ENCODE measurements at places on chromosomes 5 and 9.

GRCh38 chr5:135526924-135527323 lies 8.8 kb downstream of the NEUROG1 start:
- DNase-seq = no peak

DNA sequence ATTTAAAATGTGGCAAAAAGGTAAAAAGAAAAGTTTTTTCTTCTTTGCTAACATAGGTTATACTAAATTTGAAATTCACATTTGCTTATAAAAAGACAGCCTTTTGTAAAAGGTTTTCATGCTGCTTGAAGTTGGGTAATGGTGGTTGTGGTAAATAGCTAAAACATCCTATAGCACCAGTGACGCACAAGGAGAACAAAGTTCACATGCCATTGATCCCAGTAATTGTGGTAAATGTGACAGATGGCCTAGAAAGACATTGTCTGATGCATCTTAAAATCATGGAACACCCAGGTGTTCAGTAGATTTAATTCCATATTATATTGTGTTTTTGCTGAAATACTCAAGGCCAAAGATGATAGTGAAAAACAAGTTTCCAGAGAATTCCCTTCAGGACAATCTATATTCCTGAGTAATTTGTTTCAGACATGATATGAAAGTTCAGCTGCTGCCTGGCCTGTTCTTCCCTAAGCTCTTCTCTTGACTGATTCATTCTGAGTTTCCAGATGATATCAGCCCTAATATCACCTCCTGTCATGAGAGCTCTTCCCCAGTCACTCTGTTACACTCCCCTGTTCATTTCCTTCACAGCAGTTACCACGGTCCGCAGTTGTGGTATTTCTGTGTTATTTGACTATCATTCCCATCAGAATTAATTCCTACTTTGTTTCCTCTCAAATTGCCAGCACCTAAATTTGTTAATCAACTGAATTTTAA lies 4.6 kb upstream of the FBXL17 start:
- no peak for DNase-seq

- no peak for DNase-seq
These were observed 559.2 kb upstream of the TLE4 start for GRCh38 chr9:79012561-79012960.

GRCh38 chr5:1017691-1018455 lies 9.3 kb downstream of the NKD2 start:
- DNase-seq = no peak

DNA sequence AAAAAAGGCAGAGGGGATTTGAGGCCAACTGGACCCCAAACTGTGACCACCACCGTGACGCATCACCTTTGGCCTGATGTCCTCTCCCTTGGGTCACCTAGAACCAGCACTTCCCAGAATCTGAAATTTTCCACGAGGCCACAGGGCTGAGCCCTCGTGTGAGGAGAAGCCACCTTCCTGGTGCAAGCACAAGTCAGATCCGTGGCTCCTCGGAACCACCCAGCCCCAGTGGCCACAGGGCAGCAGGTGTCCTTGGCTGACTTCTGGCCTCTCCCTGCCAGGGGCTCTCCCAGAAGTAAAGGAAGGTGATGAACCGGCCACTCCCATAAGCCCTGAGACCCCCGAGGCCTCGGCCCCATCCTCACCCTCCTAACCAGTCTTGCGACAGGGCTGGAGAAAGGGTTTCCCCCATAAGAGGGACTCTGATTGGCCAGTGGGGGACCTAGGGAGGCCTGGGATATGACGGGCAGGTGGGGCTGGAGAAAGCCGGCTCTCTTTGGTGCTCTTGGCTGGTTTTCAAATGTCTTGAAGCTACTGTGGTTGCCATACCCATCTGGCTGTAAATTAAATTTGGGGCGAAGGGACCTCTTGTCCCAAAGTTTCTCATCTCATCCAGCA lies 20.9 kb upstream of the HMCN2 start:
- DNase-seq = no peak

GRCh38 chr5:56985936-56986625 lies 34.2 kb upstream of the MIER3 start:
- no peak for DNase-seq

- DNase-seq = no peak
These were observed 63.7 kb upstream of the NEURL1B start for GRCh38 chr5:172577267-172577909.

- no peak for DNase-seq
These were observed 184.9 kb downstream of the TRIM36 start for GRCh38 chr5:114984796-114985195.

DNA sequence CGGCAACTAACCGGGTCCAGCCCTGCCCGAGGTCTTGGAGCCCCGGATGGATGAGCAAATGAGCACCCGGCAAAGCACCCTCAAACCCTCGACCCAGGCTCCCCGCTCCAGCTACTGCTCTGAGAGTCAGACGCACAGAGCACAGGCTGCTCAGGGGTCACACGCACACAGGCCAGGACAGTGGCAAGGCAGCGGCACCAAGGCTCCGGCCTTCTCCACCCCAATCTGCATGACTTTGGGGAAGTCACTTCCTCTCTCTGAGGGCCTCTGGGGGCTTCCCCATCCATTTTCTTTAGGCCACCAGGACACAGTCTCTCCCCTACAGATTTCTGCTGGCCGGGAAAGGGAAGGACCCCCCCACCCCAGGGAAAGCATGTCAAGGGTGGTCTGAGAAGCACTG lies 18.0 kb downstream of the LHX2 start:
- no peak for DNase-seq

GRCh38 chr5:136769093-136769492 lies 403.7 kb upstream of the TRPC7 start:
- no peak for DNase-seq

- no peak for DNase-seq
These were observed 58.8 kb downstream of the COL27A1 start for GRCh38 chr9:114214181-114214580.

DNA sequence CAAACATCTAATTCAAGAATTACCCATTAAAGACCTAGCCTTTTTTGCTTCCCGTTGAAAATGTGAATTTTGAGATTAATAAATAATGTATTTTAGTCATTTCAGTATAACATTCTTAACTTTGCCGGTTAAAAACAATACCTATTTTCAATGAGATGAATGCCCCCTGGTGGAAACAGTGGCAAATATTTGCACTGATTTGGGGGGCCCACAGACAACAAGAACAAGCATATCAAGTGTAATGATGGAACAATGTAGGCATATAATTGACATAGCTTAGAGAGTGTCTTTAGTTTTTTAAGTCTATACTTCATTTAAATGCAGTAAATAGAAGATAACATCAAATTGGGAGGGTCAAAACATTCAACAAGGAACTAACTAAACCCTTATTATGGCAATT lies 111.9 kb downstream of the NTRK2 start:
- DNase-seq = peak; percentile 8

DNA sequence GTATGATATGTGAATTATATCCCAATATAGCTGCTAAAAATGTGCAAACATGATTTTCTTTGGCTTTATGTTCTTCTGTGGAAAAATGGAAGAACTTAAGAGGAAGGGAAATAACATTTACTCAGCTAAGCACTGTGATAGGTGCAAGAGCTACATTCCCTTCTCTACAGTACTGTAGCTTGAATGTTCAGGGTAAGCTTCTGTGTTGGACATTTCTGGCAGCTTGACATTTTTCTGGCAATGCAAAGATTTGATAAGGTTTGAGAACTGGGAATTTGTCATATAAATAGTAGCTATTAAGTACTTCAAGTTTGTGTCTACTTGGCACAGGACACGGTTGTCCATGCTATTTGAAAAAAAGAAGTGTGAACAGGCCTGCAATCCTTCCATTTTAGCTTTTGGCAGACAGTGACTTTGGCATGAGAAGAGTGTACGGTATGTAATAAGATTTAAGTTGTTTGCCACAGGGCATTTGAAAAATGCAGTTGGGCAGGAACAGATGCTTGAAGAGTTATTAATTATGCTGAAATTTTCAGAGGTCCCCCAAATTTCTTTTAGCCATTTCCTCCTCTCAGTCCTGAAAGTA lies 77.6 kb downstream of the KIF4B start:
- no peak for DNase-seq

- no peak for DNase-seq
These were observed 104.3 kb downstream of the TRPM6 start for GRCh38 chr9:74783408-74783807.

- DNase-seq = no peak
These were observed 65.0 kb downstream of the AGTPBP1 start for GRCh38 chr9:85676790-85677189.

- peak; percentile 34 for DNase-seq
These were observed 199.4 kb downstream of the ESM1 start for GRCh38 chr5:54785729-54786591.

DNA sequence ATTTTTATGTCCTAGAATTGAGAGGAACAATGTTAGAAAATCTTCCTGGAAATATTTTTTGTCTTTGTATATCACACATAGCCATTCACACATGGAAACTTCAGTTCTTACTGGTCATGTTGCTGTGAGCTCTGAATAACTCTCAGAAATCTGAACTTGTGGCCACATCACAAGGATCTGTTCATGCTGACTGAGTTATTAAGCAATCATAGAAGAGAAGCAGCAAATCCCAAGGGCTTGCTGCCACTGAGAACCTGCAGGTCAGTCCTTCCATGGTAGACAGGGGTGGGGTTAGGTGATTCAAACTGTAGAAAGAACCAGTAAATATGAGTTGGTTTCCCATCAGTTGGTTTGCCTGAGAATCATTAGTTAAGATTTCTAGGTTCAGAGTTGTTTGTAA lies 27.6 kb downstream of the SGCD start:
- DNase-seq = no peak
